Activated CD4-positive, alpha-beta memory T cell treated with anti-CD3 and anti-CD28 coated beads for 36 hours (primary cell): ENCODE measurements at places on chromosomes 7 and 10. TPM values are rescaled to one million over a fixed set of nuclear protein-coding genes. Genes with fewer than 3 reads are reported as not detected.

TDRD1 gene
- 0.76 TPM for total RNA-seq

GRCh38 chr7:39621261-39621660 is 2.1 kb upstream of the RALA start:
- DNase-seq = no peak

GRCh38 chr7:5477723-5478531 is 54.3 kb upstream of the TNRC18 start:
- DNase-seq = no peak

- no peak for DNase-seq
Observed at GRCh38 chr10:22854935-22855421, 72.9 kb upstream of the ARMC3 start.

DNA sequence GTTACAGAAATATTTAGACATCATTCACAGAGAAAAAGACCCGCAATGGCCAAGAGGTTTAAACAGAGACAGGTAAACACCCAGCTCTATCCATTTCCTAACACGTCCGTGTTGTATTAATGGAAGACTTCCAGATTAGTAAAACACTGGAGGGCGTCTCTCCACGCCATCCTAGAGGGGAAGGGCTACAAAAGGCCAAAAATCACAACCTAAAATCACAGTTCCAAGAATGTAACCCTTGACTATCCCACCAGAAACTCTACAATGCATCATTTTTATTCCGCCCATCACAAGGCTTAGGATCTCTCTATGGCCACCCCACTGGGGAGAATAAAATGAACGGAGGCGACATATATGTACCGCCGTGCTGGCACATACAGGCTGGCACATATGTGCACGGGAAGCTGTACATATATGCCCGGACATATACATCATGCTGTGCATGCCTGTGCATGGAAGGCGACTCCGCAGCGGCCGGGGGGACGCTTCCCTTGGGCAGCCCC is 734 bp downstream of the PCLO start:
- no peak for DNase-seq

- DNase-seq = no peak
Observed at GRCh38 chr7:139687211-139687954, 90.4 kb downstream of the HIPK2 start.

- DNase-seq = no peak
Observed at GRCh38 chr10:32388258-32389027, 41.5 kb upstream of the EPC1 start.

- DNase-seq = no peak
Observed at GRCh38 chr7:44380189-44380830, 54.9 kb upstream of the CAMK2B start.
